SK-MEL-5 (cell line): ENCODE measurements at places on chromosomes 16 and 17. TPM values are rescaled to one million over a fixed set of nuclear protein-coding genes. Genes with fewer than 3 reads are reported as not detected.

Gene SRCIN1
- 0.37 and 1.3 TPM in 2 replicates for total RNA-seq

GRCh38 chr17:16994631-16995030, 22.7 kb upstream of the TNFRSF13B start:
- DNase-seq: no peak

DNA sequence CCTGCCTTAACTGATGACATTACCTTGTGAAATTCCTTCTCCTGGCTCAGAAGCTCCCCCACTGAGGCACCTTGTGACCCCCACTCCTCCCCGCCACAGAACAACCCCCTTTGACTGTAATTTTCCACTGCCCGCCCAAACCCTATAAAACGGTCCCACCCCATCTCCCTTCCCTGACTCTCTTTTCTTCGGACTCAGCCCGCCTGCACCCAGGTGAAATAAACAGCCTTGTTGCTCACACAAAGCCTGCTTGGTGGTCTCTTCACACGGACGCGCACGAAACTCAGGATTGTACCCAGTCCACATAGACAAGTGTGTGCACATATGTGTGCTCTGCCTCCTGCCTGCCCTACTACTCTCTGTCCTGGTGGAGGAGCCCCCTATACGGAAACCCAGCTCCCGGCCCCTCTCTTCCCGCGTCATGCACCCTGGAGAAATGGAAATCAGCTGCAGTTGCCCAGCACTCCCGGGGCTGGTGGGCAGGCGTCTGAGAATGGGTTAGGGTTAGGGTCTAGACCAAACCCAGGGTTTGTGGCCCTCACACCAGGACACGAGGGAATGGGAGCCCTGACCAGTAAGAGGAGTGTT, 2.4 kb upstream of the RHBDF1 start:
- DNase-seq: no peak

DNA sequence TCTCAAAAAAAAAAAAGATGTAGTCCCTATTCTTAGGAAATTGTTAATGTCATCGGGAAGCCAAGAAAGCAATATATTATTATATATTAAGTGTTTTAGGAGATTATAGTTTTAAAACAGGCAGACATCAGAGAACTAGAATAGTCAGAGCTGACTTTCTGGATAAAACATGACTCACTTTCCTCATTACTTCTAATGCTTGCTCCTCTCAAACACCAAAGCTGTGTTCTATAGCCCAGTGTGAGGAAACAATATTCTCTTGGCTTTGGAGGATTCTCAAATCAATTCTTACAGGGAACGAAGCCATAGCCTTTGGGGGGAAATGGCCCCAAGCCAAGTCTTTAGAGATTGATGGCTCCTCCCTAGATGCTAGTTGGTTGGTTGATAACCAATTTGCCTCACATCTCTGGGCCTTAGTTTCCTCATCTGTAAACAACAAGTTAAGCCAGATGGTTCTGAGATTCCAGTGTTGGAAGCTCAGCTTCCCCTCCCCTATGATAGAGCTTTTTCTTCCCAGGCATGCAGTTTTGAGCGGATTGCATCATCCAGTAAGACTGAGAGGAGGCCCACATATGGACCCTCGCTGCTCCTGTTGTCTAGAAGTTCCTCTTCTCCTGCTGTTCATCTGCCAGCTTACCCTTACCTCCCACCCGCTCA, 12.4 kb downstream of the NMT1 start:
- DNase-seq: no peak

Gene SLC38A8
- total RNA-seq: 9.0 and 11.7 TPM in 2 replicates

DNA sequence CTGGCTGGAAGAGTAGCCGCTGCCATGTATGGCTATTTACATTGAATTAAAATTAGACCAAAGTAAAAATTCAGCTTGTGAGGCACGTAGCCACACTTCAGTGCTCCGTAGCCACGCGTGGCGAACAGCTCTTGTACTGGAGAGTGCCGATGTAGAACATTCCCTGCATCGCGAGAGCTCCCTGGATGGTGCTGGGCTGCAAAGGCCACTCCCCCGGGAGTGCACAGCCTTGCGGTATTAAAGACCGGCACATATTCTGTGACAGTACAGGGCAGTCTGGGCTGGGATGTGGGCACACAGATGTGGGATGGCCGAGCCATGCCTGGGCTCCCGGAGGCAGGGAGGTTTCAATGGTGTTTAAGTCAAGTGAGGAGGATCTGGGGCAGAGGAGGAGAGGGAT, 102.2 kb downstream of the CMIP start:
- no peak for DNase-seq

DNA sequence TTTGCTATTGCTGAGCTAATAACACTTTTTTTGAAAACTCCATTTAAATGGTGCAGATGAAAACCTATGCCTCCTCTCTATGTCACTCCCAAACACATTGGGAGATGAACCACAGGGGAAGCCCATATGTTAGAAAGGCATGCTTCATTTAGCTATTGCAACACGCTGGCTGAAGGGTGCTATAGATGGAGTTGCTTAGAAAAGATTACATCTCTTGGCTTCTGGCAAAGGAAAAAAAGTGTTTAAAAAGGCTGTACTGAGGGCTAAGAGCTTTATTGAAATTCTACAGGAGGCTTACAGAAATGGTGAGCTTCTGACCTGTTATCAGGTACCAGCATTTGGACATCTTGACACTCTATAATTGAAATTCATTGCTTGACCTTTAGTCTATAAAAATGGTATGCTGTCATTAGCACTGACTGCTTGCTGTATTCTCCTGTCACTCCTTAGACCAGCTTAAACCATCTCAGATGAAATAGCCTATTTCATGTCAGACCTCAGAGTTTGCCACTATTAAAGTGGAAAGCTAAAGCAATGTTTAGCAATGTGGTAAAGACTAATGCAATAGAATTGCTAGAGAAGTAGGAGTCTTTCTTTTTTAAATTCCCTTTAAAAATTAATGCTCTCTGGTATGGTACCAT, 503.9 kb downstream of the CDH11 start:
- DNase-seq: no peak

Gene GDPD3
- total RNA-seq: 0.34 TPM in 1 of 2 replicates, not detected in the other
